ENCODE measurements at places on chromosomes 6 and 20. TPM values are rescaled to one million over a fixed set of nuclear protein-coding genes. Genes with fewer than 3 reads are reported as not detected.

The ELOVL2 gene
- 15.5 TPM for total RNA-seq

The OR2B6 gene
- total RNA-seq: not detected

- H3K4me3 ChIP-seq: no peak overlapping the region
- no peaks in the 10 kb centered on the region for H3K27me3 ChIP-seq
- DNase-seq: no peak
- no peaks in the 10 kb centered on the region for H3K4me1 ChIP-seq
- no peaks in the 10 kb centered on the region for H3K36me3 ChIP-seq
Measured at GRCh38 chr6:12899046-12899833, 182.7 kb downstream of the PHACTR1 start.

DNA sequence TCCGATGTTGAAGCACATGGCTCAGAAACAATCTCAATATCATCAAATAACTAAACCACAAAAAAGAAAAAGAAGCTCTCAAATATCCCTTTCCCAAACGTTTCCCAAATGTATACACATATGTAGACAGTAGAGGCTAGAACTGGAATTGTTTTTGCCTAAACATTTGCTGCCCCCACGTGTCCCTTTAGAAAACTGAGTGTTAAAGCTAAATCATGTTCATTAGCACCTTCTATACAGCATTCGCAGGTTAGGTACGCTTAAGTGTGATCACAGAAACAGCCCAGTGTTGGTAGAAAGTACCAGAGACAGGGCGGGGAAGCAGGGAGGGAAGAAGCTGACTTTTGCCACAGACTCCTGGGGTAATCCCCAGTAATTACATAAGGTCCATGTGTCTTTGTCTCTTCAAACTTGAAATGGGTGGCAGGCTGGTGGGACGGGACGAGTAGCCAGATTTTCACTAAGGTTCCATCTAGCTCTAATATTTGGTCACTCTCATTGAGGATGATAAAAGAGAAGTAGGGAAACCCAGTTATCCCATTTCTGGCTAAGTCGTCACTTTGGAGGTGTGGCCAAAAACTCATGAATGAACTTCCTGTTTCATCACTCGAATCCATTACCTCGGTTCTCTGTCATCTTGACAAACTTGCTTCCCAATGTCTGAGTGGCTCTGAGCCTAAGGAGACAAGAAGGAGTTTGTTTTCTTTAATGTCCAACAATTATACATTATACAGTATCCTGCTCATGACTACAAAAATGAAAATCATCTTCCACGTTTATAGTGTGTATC lies 15.0 kb upstream of the TFAP2A start:
- H3K27me3 ChIP-seq: no peaks in the 10 kb centered on the region
- DNase-seq: no peak
- no peak overlapping the region for H3K4me3 ChIP-seq
- H3K4me1 ChIP-seq: no peaks in the 10 kb centered on the region
- H3K36me3 ChIP-seq: no peaks in the 10 kb centered on the region

DNA sequence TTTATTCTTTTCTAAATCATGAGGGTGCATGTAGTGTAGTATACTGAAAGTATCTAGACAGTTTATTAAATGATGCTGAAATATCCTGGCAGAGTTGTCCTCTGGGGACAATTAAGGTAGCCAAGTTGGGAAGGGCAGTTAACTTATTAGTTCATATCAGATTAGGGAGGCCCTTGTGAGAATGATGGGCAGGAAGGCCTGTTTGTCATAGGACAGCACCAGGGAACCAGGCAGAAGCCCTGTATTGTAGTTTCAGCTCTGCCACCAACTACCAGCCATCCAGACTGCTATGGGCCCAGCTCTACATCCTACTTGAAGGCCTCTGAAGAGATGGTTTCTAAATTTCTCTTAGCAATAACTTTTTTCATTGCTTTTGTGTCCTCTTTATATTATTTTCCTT lies 4.0 kb downstream of the MYLIP start:
- DNase-seq: no peak
- H3K4me1 ChIP-seq: peaks cover 26% of the 10 kb centered on the region
- no peak overlapping the region for H3K4me3 ChIP-seq
- H3K27me3 ChIP-seq: no peaks in the 10 kb centered on the region
- H3K36me3 ChIP-seq: no peaks in the 10 kb centered on the region
- H3K27ac ChIP-seq: no peak overlapping the region

GRCh38 chr6:92763274-92763584 lies 656.1 kb downstream of the EPHA7 start:
- no peak overlapping the region for H3K4me3 ChIP-seq
- no peak overlapping the region for H3K27ac ChIP-seq
- no peak for DNase-seq
- no peaks in the 10 kb centered on the region for H3K4me1 ChIP-seq
- no peaks in the 10 kb centered on the region for H3K36me3 ChIP-seq

- DNase-seq: peak; percentile 39
- no peaks in the 10 kb centered on the region for H3K27me3 ChIP-seq
- H3K4me1 ChIP-seq: no peaks in the 10 kb centered on the region
Measured at GRCh38 chr20:35972462-35972861, 4.1 kb downstream of the CNBD2 start.

- no peaks in the 10 kb centered on the region for H3K4me1 ChIP-seq
- no peak overlapping the region for H3K4me3 ChIP-seq
- DNase-seq: no peak
- H3K27ac ChIP-seq: no peak overlapping the region
Measured at GRCh38 chr6:80566361-80566760, 459.9 kb downstream of the BCKDHB start.

DNA sequence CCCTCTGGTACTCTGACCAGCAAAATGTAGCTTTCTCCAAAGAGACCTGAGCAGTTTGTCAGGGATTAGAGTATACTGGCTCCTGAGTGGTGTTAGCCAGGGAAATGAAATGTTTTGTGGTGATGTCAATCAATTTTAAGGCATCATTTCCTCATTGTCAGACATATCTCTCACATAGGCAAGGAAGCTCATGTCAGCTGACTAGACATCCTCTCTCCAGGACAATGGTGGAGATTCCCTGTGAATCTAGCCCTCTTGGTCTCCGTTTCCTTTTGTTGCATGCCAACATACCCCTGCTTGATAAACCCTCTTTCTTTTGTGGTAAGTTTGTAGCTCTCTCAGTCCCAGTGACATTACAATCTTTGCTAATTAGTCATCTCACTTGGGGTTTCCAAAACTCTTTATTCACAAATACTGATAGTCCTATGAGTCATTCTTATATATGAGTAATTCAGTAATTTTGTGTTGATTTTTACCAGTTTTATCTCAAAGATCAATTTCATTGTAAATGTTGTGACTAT lies 135.6 kb upstream of the PTPRK start:
- no peak overlapping the region for H3K27ac ChIP-seq
- DNase-seq: no peak
- no peaks in the 10 kb centered on the region for H3K4me1 ChIP-seq
- no peaks in the 10 kb centered on the region for H3K27me3 ChIP-seq
- no peak overlapping the region for H3K4me3 ChIP-seq

GRCh38 chr20:33663161-33664084 lies 1.3 kb downstream of the C20orf144 start:
- H3K4me3 ChIP-seq: peak overlapping the region; percentile 64
- H3K27me3 ChIP-seq: no peaks in the 10 kb centered on the region
- DNase-seq: peak; percentile 79
- peak overlapping the region; percentile 90 for H3K27ac ChIP-seq
- peaks cover 3% of the 10 kb centered on the region for H3K36me3 ChIP-seq

GRCh38 chr6:144681334-144681733 lies 396.2 kb downstream of the UTRN start:
- no peaks in the 10 kb centered on the region for H3K4me1 ChIP-seq
- DNase-seq: no peak
- H3K27ac ChIP-seq: no peak overlapping the region
- H3K36me3 ChIP-seq: no peaks in the 10 kb centered on the region
- no peak overlapping the region for H3K4me3 ChIP-seq

GRCh38 chr20:17849901-17850683 lies 118.5 kb downstream of the SNX5 start:
- H3K4me1 ChIP-seq: no peaks in the 10 kb centered on the region
- no peak overlapping the region for H3K27ac ChIP-seq
- H3K36me3 ChIP-seq: no peaks in the 10 kb centered on the region
- no peak for DNase-seq
- H3K27me3 ChIP-seq: no peaks in the 10 kb centered on the region
